ENCODE measurements at places on chromosomes 3 and 15. TPM values are rescaled to one million over a fixed set of nuclear protein-coding genes. Genes with fewer than 3 reads are reported as not detected.

GRCh38 chr15:73781038-73781925, 28.1 kb upstream of the INSYN1 start:
- H3K36me3 ChIP-seq, result no peaks in the 10 kb centered on the region
- no peak overlapping the region for H3K27ac ChIP-seq
- no peaks in the 10 kb centered on the region for H3K4me1 ChIP-seq
- no peak for DNase-seq

- no peak overlapping the region for H3K4me3 ChIP-seq
- H3K27ac ChIP-seq, result no peak overlapping the region
- H3K4me1 ChIP-seq, result no peaks in the 10 kb centered on the region
- H3K27me3 ChIP-seq, result no peaks in the 10 kb centered on the region
- DNase-seq, result no peak
These were observed 224.7 kb upstream of the TBC1D5 start for GRCh38 chr3:17967111-17967510.

- H3K36me3 ChIP-seq, result no peaks in the 10 kb centered on the region
- peaks cover 16% of the 10 kb centered on the region for H3K27me3 ChIP-seq
- peaks cover 2% of the 10 kb centered on the region for H3K4me1 ChIP-seq
These were observed 116.2 kb downstream of the MFSD1 start for GRCh38 chr3:158918008-158918407.

DNA sequence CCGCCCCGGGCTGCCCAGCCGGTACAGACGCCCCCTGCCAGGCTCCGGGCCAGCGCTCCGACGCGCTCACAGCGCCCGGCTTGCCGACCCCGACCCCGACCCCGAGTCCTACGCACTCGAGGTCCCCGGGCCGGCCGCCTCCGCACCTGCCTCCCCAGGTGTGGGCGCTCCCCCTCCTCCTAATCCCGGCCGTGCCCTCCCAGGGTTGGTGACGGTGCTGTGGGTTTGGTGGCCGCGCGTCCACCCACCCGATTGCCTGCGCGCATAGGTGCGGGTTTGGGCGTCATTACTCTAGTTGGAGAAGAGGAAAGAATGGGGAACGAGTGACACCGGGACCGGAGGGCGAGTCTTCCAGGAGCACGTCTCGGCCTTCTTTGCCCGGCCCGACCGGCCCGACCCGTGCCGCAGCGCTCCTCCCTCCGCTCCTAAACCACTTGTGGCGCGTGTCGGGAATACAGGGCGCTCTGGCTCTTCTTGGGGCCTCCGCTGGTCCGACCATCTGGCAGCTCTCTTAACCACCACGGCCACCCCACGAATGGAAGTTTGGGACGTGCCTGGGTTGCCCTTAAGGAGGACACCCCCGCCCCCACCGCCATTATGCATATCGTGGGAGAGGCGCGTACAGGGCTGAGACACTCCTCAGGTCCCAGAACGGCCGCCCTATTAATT, 810 bp upstream of the THRB start:
- H3K27ac ChIP-seq, result peak overlapping the region; percentile 78
- H3K27me3 ChIP-seq, result peaks cover 15% of the 10 kb centered on the region

Gene ZNF654
- 13.4 TPM for total RNA-seq

Gene AHSG
- not detected for total RNA-seq

Gene ZCWPW2
- 1.2 TPM for total RNA-seq

Gene ZIC4
- 8.6 TPM for total RNA-seq

Gene PPP1R14D
- not detected for total RNA-seq

All from osteocyte (in vitro differentiated cells).